ENCODE measurements at places on chromosomes 3 and 15. TPM values are rescaled to one million over a fixed set of nuclear protein-coding genes. Genes with fewer than 3 reads are reported as not detected.

The ACTRT3 gene
- total RNA-seq, result 2.5 TPM

The OSTN gene
- total RNA-seq, result not detected

The PRSS50 gene
- total RNA-seq, result not detected

The TM4SF4 gene
- total RNA-seq, result 26.5 TPM

The C15orf62 gene
- total RNA-seq, result 0.08 TPM

The CPN2 gene
- total RNA-seq, result not detected

The POC1A gene
- total RNA-seq, result 19.4 TPM

The STAB1 gene
- total RNA-seq, result not detected

The AGBL1 gene
- not detected for total RNA-seq

The VGLL3 gene
- total RNA-seq, result 8.8 TPM

The CGNL1 gene
- 1.5 TPM for total RNA-seq

The WDR72 gene
- total RNA-seq, result 7.0 TPM

The LMAN1L gene
- not detected for total RNA-seq

The TTBK2 gene
- 1.9 TPM for total RNA-seq

The ITIH1 gene
- not detected for total RNA-seq

The IGDCC3 gene
- total RNA-seq, result 0.20 TPM

The PLA2G4B gene
- 1.00 TPM for total RNA-seq

The FEM1B gene
- total RNA-seq, result 21.3 TPM

The CPNE4 gene
- total RNA-seq, result 4.3 TPM

The RTP3 gene
- total RNA-seq, result not detected

The CCDC9B gene
- total RNA-seq, result 16.5 TPM

The LHFPL4 gene
- not detected for total RNA-seq

The DNAH12 gene
- 0.02 TPM for total RNA-seq

The HYAL1 gene
- 0.50 TPM for total RNA-seq

The KNL1 gene
- 7.0 TPM for total RNA-seq

The LNP1 gene
- 0.66 TPM for total RNA-seq

The EFCC1 gene
- total RNA-seq, result not detected

The APOD gene
- total RNA-seq, result 0.82 TPM

The KNG1 gene
- total RNA-seq, result not detected

The SNAP23 gene
- 42.0 TPM for total RNA-seq

The GOLGA8G gene
- not detected for total RNA-seq

The LINGO1 gene
- 8.9 TPM for total RNA-seq

The GNAT1 gene
- total RNA-seq, result not detected

The DUOXA1 gene
- total RNA-seq, result 0.09 TPM

The LTK gene
- total RNA-seq, result 0.13 TPM

The SLC7A14 gene
- not detected for total RNA-seq

The TAGLN3 gene
- 0.46 TPM for total RNA-seq

The SKOR1 gene
- total RNA-seq, result 0.02 TPM

The HRG gene
- total RNA-seq, result not detected

The SNRPN gene
- total RNA-seq, result 106 TPM

The LRRC15 gene
- 0.15 TPM for total RNA-seq

The MAP1A gene
- 0.96 TPM for total RNA-seq

The WDR93 gene
- 0.15 TPM for total RNA-seq

The GOLGA8T gene
- total RNA-seq, result 1.3 TPM

The PLA2G4D gene
- total RNA-seq, result not detected

The IL17RE gene
- 0.88 TPM for total RNA-seq

The TM6SF1 gene
- not detected for total RNA-seq

The GXYLT2 gene
- total RNA-seq, result 1.5 TPM

The PYGO1 gene
- 7.4 TPM for total RNA-seq

The CEMIP gene
- 2.2 TPM for total RNA-seq

The VIPR1 gene
- 0.90 TPM for total RNA-seq

The ADAMTS9 gene
- 0.87 TPM for total RNA-seq

The DIPK2A gene
- 6.8 TPM for total RNA-seq

The FETUB gene
- 0.26 TPM for total RNA-seq

The BSN gene
- 0.09 TPM for total RNA-seq

The DAZL gene
- not detected for total RNA-seq

The TMCO5A gene
- total RNA-seq, result not detected

The SEMA5B gene
- 0.43 TPM for total RNA-seq

The ZNF620 gene
- total RNA-seq, result 1.8 TPM

The BHLHE40 gene
- 111 TPM for total RNA-seq
